Karpas-422 (cell line): ENCODE measurements at places on chromosomes 4 and X. TPM values are rescaled to one million over a fixed set of nuclear protein-coding genes. Genes with fewer than 3 reads are reported as not detected.

DNA sequence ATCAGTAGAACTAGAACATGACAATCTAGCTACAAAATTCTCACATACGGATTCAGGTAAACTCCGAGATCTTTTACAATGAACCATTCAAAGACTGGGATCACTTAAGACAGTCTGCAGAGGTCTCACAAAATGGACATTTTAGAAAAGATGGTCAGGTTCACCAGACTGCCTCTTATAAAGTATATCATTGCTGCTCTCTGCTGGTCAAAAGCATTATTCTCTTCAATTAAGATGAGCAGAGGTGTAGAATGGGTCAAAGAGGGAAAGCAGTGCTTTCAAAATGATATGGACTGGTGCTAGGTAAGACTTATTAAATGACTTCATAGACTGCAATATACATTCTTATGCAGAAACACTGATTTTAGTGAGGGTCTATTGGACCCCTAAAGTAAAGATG, 434.7 kb downstream of the PACRGL start:
- H3K27me3 ChIP-seq: no peaks in the 10 kb centered on the region
- no peak overlapping the region for H3K4me3 ChIP-seq
- no peak overlapping the region for H3K27ac ChIP-seq
- DNase-seq: peak; percentile 64

- no peaks in the 10 kb centered on the region for H3K4me1 ChIP-seq
- H3K27me3 ChIP-seq: no peaks in the 10 kb centered on the region
- no peak overlapping the region for H3K27ac ChIP-seq
Measured at GRCh38 chr4:177938226-177938625, 496.0 kb upstream of the AGA start.

GRCh38 chr4:101421386-101421785, 74.1 kb upstream of the PPP3CA start:
- no peak overlapping the region for H3K27ac ChIP-seq
- DNase-seq: no peak
- H3K4me3 ChIP-seq: no peak overlapping the region
- H3K36me3 ChIP-seq: no peaks in the 10 kb centered on the region
- H3K27me3 ChIP-seq: no peaks in the 10 kb centered on the region

GRCh38 chr4:128512767-128513322, 225.2 kb upstream of the PGRMC2 start:
- no peaks in the 10 kb centered on the region for H3K36me3 ChIP-seq
- peak overlapping the region; percentile 88 for H3K27ac ChIP-seq
- H3K4me1 ChIP-seq: peaks cover 77% of the 10 kb centered on the region
- no peaks in the 10 kb centered on the region for H3K27me3 ChIP-seq
- DNase-seq: peak; percentile 63
- H3K4me3 ChIP-seq: peak overlapping the region; percentile 51; the same call in 1 of the 2 replicates

DNA sequence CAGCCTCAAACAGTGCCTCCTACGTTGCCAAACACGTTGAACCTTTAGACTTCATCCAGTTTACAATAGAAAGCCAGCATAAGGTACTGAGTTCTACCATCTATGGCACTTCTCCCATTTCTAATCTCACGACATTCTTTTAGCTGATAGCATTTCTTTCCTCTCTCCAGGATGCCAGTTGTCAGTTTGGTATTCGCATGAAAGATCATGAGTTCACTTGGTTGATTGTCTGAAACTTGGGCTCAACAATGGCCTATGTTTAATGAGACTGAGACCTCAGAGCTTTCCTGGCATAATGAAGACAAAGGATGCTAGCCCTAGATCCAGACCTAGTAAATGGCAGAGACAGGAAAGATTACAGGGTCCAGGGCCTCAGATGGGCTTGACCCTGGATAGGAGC, 69.2 kb upstream of the SPRY1 start:
- H3K27me3 ChIP-seq: no peaks in the 10 kb centered on the region
- no peaks in the 10 kb centered on the region for H3K36me3 ChIP-seq
- H3K4me1 ChIP-seq: peaks cover 6% of the 10 kb centered on the region
- no peak for DNase-seq
- H3K27ac ChIP-seq: no peak overlapping the region

PLXNB3 gene
- total RNA-seq: not detected in 2 replicates

DNA sequence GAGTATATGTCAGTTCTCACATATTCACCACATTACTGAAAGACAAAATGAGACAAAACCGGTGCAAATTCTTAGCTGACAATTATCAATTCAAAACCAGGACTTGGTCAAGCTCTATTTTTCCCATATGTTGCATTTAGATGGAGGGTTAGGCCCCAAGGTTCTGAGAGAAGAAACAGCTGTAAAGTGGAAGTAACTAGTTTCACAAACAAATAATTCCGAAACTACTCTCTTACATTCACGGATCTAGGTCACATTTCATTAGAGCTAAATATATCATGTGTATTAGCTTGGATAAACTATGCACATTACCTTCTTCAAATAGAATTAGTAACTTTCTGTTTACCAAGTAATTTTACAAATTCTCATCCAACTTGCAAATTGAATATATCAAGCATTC, 3.7 kb upstream of the GABRA2 start:
- no peak for DNase-seq
- no peaks in the 10 kb centered on the region for H3K36me3 ChIP-seq
- H3K4me3 ChIP-seq: no peak overlapping the region
- no peaks in the 10 kb centered on the region for H3K27me3 ChIP-seq

- H3K27me3 ChIP-seq: no peaks in the 10 kb centered on the region
- H3K27ac ChIP-seq: no peak overlapping the region
Measured at GRCh38 chr4:110104661-110105060, 93.8 kb downstream of the ELOVL6 start.

DNA sequence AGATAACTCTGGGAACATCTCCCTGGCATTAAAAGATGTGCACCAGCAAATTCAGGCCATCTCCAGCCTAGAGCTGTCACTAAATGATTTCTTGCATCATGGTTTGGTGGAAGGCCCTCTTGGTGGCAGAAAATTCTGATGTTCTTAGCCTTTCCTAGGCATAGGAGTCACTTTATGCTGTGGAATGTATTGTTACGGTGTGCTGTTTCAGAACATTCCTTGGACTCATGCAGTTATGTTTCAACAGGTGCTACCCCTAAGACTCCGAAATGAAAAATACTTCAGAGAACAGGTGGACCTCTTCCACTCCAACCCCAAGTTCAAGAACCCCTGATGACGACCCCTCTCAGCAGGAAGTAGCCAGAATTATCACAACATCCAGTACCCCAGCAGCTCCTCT, 20.3 kb upstream of the PAPSS1 start:
- no peak overlapping the region for H3K4me3 ChIP-seq
- peak; percentile 59 for DNase-seq
- H3K27me3 ChIP-seq: no peaks in the 10 kb centered on the region
- H3K4me1 ChIP-seq: no peaks in the 10 kb centered on the region
- H3K27ac ChIP-seq: no peak overlapping the region
- no peaks in the 10 kb centered on the region for H3K36me3 ChIP-seq

DNA sequence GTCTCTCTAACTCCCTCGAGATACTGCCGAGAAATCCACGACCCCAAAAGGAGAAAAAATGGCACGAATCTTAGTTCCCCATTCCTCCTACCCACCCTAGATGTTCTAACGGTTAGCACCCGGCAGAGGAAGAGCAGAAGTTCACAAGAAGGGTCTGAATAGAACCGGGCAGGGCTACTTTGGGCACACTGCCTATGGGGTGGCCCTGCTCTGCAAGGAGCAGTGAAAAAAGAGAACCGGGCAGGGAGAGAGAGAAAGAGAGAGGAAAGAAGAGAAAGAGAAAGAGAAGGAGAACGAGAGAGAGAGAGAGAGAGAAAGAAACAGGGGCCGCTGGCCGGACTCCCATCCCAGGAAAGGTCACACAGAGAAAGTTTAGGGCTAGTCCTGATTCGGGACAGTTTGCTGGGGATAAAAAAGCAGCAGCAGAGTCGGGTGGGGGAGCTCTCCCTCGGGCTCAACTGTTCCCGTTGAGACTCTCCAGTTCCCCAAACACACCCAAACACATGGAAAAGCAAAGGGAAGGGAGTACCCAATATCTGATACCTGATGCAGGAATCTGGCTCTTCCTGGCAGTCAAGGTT, 468 bp downstream of the GLA start:
- peak; percentile 66 for DNase-seq
- peaks cover 34% of the 10 kb centered on the region for H3K4me1 ChIP-seq
- no peaks in the 10 kb centered on the region for H3K27me3 ChIP-seq
- H3K36me3 ChIP-seq: peaks cover 4% of the 10 kb centered on the region; the same call in 1 of the 2 replicates
- H3K27ac ChIP-seq: peak overlapping the region; percentile 51

DNA sequence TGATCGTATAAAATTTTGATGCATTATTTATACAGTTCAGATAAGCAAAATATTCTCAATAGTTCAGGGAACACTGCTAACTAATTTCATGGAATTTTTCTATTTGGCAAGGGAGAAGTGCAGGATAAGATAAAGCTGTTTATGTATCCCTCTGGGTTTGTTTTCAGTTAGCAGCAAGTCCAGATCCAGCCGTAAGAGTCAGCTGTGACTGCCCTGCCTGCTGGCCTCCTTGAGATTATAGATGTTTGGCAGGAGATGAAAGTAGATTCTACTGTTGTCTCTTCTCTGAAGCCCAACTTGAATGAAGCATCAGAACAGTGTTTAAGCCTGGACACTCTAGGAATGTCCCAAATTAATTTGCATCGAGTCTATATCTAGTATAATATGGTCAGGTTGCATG, 29.5 kb downstream of the ANTXR2 start:
- no peaks in the 10 kb centered on the region for H3K36me3 ChIP-seq
- H3K27ac ChIP-seq: no peak overlapping the region
- no peaks in the 10 kb centered on the region for H3K27me3 ChIP-seq
- no peaks in the 10 kb centered on the region for H3K4me1 ChIP-seq

DNA sequence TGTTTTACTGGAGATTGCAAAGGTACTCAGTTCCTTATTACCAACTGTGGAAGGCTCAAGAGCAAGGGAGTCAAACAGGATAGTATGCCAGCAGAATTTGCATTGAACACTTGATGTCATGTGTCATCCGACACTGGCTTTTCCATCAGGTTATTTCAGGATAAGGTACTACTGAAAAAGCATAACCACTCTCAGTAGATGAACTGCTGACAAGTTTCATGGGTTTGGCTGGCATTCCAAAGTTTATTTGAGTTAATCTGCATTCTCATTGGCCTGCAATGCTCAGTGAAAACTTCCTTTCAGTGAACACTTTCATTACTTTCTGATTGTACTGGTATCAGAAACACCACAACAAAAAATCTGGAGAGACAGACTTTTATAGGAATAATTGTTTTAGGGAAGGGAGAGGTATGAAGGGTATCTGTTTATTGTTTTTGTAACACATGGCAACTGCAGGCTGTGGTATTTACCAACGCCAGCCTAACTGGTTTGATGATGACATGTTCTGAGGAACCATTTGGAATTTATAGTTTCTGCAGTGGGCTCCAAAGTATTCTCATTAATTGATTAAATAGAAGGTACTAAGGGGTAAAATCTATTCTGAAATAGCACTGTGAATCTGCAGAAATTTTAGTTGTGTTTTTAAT, 345.7 kb upstream of the NR3C2 start:
- DNase-seq: no peak
- H3K4me1 ChIP-seq: no peaks in the 10 kb centered on the region
- no peaks in the 10 kb centered on the region for H3K36me3 ChIP-seq
- peaks cover 3% of the 10 kb centered on the region; the same call in 1 of the 2 replicates for H3K27me3 ChIP-seq

DNA sequence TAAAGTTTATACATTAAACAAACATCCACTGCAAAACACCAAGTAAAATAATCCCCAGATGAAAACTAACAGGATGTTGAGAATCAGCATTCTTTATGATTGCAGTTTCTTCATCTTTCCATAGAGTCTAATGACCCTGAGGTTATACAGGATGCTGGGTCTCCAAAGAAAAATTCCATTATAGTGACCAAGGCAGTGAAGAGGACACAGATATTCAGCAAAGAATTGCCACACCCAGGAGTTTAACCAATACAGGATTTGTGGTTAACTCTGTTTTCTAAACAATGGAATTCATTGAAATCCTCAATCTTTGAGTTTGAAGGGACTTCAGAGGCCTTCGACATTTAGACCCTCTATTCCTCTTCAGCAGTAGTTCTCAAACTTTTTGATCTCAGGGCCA, 76.2 kb upstream of the ESX1 start:
- no peak overlapping the region for H3K27ac ChIP-seq
- no peaks in the 10 kb centered on the region for H3K27me3 ChIP-seq
- no peaks in the 10 kb centered on the region for H3K36me3 ChIP-seq
- H3K4me3 ChIP-seq: no peak overlapping the region
- H3K4me1 ChIP-seq: no peaks in the 10 kb centered on the region

- DNase-seq: no peak
- H3K36me3 ChIP-seq: no peaks in the 10 kb centered on the region
- H3K4me1 ChIP-seq: peaks cover 9% of the 10 kb centered on the region
Measured at GRCh38 chr4:121650741-121651140, 46.0 kb downstream of the ANXA5 start.

GRCh38 chr4:138789796-138790195, 225.8 kb upstream of the NOCT start:
- no peaks in the 10 kb centered on the region for H3K4me1 ChIP-seq
- no peak overlapping the region for H3K4me3 ChIP-seq
- H3K36me3 ChIP-seq: no peaks in the 10 kb centered on the region
- no peaks in the 10 kb centered on the region for H3K27me3 ChIP-seq
- no peak for DNase-seq

P2RY4 gene
- total RNA-seq: not detected in 2 replicates

DNA sequence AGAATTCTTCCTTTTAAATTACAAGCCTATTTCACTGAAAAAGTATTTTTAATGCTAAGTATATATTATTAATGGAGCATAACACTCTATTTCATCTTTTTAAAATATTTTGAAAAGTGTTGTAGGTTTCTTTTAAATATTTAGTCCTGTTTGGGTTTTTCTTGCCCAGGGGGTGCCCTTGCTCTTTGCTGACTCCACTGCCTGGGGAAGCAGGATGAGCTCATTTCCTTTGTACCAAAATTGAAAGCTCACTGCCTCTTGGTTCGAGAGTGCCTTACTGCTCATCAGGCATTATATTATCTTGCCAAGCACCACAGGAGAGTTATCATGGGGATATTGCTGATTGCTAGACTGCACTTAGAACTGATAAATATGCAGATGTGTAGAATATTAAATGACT, 819.2 kb downstream of the PCDH18 start:
- H3K27ac ChIP-seq: no peak overlapping the region
- no peaks in the 10 kb centered on the region for H3K27me3 ChIP-seq
- DNase-seq: no peak
- H3K36me3 ChIP-seq: no peaks in the 10 kb centered on the region
- no peaks in the 10 kb centered on the region for H3K4me1 ChIP-seq

- H3K4me1 ChIP-seq: no peaks in the 10 kb centered on the region
- H3K27me3 ChIP-seq: no peaks in the 10 kb centered on the region
- no peak for DNase-seq
- no peak overlapping the region for H3K27ac ChIP-seq
Measured at GRCh38 chr4:184792950-184793555, 32.7 kb downstream of the ACSL1 start.

DNA sequence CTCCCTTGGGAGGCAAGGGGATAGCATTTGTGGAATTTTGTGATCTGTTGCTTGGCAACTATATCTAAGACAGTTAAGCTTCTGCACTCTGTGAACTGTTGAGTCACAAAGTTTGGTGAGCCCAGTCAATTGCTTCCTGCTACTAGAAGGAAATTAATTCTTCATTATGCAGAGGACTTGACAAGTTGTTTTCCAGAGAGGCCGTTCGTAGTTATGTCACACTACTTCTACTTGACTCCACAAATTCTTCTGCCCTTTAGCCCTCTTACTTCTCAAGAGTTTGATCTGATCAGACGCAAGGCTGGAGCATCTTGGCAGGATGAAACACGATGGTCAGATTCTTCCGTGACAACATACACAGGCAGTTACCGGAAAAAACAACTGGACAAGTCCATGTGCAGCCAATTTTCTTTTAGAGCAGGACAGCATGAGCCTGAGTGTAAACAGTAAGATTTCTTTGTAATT, at the start of gene C4orf51:
Gene C4orf51, plus strand, starts transcription at position 156 of the 465 bp plus-strand sequence. Its CDS starts 58 bp downstream, at position 214.
- H3K27ac ChIP-seq: no peak within 1 kb of the TSS
- no peak within 1 kb of the TSS for H3K4me3 ChIP-seq
- no peak for DNase-seq
- H3K36me3 ChIP-seq: no peaks in the 10 kb centered on the region
- H3K27me3 ChIP-seq: no peaks in the 10 kb centered on the region
